Muscle of leg (tissue), 16 donors: ENCODE measurements at places on chromosomes 6 and 20. TPM values are rescaled to one million over a fixed set of nuclear protein-coding genes. Genes with fewer than 3 reads are reported as not detected.
A peak's percentile ranks its signal among the peaks of the same experiment; 100 is the strongest.

DNA sequence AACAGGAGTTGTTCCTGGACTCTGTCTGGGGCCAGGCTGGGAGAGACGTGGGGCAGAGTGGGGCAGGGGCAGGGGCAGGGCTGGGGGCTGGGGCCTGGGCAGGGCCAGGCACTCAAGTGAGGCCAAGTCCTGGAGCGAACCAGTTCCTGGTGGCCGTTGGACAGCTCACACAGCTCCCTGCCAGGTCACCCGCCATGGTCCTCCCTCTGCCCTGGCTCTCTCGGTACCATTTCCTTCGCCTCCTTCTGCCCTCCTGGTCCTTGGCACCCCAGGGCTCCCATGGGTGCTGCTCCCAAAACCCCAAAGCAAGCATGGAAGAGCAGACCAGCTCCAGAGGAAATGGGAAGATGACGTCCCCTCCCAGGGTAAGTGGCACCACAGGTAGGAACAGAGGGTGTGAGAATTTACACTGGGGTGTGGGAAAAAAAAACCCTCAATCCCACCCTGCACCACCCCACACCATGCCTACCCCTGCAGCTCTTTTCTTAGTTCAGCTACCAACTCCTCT lies at the start of gene MCCD1:
Gene MCCD1, plus strand, starts transcription at position 142 of the 508 bp plus-strand sequence. Its CDS starts 53 bp downstream, at position 195.
- DNase-seq: no peak

DNA sequence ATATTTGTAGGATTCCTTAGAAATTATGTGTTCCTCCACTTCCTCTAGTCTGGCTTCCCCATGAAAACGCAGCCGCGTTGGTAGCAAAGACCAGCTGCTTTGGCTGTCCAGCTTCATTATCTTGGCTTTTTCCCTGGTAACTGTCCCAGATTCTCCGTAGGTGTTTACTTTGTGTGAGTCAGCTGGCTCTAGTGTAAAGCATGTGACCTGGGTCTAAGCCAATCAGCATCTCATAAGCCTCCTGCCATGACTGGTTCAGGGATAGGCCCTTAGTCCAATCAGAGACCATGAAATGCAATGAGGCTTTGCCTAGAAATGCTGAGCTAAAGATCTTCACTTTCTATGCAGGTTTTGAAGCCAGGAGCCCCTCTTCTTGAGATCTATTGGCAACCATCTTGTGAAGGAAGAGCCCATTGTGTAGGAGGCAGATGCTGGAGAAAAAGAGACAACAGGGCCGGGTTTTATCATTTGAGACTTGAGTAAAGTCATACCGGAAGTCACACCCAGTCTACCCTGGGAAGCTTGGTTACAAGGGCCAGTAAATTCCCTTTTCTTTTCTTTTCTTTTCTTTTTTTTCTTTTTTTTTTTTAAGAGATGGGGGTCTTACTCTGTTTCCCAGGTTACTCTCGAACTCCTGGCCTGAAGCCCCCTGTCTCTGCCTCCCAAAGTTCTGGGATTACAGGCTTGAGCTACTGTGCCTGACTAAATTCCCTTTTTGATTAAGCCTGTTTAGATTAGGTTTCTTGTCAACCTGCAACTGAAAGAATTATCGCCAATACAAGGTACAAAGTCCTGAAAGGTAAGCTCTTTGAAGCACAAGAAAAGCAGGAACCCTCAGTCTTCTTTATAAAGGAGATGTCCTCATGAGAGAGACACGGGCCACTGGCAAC lies 256.5 kb upstream of the RREB1 start:
- peak; percentile 65 for DNase-seq

- no peak for DNase-seq
These were observed 7.1 kb upstream of the FYN start for GRCh38 chr6:111880181-111880888.

DNA sequence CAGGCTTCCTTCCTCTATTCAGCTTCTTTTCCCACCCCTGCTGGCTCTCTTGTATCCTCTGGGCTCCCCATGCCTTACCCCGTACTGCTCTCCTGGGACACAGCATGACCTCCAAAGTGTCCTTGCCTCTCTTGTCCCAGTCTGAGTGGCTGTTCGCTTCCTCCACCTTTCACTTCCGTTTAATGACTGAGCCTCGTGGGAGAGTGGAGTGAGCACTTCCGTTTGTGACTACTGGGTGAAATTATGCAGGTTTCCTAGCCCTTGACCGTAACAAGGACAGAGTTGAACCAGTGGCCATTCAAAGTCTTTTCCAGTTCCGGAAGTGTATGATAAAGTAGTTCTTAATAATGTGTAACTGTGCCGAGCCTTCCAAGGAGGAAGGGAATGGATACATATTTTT lies 109.2 kb downstream of the ARID1B start:
- DNase-seq: peak; percentile 41

GRCh38 chr6:30722280-30723112 lies 2.3 kb downstream of the TUBB start:
- peak; percentile 82 for DNase-seq

DNA sequence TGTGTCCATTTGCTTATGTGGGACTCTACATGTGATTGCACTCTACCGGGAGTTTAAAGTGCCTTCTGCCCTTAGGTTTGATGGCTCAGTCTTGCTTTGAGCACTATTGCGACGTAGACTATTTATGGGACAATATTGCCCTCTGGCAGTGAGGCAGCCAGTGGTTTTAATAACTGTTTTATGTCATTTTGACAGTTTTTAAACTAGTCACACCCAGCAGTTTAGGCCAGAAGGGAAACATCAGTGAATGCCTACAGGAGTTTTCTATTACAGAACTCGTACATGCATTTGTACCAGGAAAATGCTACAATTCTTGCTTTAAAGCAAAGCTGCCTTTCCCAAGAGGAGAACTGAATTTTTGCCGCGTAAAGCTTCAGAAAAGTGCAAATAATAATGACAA lies 813.7 kb downstream of the KIF16B start:
- DNase-seq: peak; percentile 69

- peak; percentile 72 for DNase-seq
These were observed 69.3 kb downstream of the IBTK start for GRCh38 chr6:82178077-82178758.

- no peak for DNase-seq
These were observed 61.3 kb downstream of the ANKRD6 start for GRCh38 chr6:89494131-89494793.

- DNase-seq: no peak
These were observed 217.4 kb upstream of the FAM83B start for GRCh38 chr6:54629131-54629530.

GRCh38 chr6:72621291-72622093 lies at the start of gene KCNQ5:
TSS of gene KCNQ5 (plus strand) at chr6:72622064.
- peak; percentile 17 for DNase-seq

- DNase-seq: no peak
These were observed 3.9 kb downstream of the RWDD1 start for GRCh38 chr6:116575227-116575626.

DNA sequence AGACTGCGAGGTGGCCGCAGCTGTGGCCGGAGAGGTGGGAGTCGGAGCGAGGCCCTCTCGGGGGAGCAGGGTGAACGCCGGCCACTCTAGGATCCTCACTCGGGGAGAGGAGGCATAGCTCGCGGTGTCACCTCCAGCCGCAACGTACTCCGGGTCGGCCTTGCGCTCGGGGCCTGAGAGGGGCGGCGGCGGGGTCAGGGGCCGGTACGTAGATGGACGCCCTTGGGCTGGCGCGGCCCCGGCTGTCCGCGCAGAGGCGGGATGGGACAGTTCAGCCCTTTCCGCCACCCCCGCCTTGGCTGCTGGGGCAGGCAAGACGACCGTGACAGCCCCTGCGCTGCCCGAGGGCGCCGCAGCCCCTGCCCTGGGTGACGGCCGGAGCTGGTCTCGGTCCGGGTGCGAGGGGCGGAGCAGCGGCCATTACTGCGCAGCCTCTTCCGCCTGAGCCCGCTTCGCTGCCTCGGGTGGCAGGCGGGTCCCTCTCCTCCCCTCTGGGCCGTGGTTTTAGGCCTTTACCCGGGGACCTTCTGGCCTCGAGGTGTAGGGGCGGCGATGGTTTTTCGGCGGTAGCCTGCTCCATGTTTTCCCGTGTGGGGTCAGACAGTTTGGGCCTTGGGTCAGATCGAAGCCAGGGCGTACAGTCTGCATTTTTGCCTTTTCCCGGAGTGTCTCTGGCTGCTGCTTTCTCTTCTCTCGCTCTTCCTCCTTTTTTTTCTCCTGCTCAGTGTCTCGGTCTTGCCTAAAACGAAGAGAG lies 405 bp downstream of the RNF146 start:
- DNase-seq: peak; percentile 78

DNA sequence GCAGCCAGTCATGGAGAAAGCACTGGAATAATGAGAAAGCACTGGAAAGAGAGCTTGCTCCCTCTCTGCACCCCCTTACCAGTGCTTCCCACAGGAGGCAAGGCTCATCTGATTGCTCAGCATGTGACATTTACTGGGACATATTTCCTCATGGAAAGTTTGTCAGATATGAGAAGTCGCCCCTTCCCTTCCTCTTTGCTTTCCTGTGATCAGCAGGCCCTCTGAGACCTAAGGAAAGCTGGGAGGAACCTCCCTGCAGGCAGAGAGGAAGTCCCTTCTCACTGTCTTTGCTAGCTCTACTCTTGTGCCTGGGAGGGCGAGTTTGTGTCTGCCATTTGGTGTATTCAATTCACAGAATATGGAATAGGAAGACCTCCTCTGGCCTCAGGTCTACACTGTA lies 283.8 kb downstream of the ALDH8A1 start:
- peak; percentile 31 for DNase-seq

- DNase-seq: peak; percentile 81
These were observed 153.5 kb downstream of the DLL1 start for GRCh38 chr6:170137176-170137891.

DNA sequence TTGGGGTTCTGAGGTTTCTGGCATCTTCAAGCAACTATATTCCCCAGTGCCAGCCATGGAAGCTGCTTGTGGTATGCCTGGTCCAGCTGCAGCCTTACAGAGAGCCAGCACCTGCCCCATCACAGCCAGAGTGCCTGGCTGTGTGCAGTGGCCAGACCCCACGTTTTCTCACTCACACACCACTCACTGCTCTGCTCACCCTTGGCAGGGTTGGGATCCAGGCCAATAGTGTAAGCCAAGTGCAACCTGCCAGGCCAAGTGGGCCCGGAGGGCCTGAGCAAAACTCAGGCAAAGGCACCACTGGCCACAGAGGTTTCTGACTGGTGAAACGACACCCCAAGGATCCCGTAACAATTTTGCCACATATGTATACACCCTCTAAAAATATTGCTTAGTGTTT lies 67.9 kb upstream of the EYA4 start:
- DNase-seq: no peak

DNA sequence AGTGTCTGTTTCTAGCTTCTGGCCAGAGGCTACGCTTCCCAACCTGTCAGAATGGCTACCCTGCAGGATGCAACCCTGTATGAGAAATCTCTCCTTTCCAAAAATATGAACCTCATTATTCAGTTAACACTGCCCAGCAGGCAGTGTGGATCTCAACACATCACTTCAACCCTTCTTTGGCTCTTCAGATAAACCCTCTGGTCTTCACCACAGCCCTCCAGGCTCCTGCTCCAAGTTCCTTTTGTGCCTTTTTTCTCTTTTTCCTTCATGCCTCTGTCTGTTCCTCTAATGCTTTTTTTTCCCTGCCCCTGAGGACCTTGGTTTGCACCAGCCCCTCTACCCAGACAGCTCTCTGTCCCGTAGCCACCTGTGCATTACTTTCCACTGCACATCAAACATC lies 207.4 kb downstream of the MYLK4 start:
- DNase-seq: no peak

GRCh38 chr6:134805168-134805567 lies 144.7 kb downstream of the ALDH8A1 start:
- peak; percentile 31 for DNase-seq

DNA sequence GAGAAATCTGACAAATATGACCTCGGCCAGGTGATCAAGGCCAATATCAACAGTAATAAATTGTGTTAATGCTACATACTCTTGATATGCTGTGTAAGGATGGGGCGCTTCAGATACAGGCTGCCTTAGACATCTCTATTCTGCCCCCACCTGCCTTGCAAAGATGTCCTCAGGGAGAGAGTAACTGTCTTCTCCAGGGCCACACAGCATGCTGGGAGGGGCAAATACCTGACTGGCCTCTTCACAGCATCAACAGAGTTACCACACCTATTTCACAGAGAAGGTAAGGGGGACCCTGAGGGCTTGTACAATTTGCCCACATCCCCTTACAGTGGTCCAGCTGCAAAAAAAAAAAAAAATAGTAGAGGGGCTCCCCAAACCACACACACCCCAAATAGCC lies 17.2 kb upstream of the KIAA1755 start:
- no peak for DNase-seq

DNA sequence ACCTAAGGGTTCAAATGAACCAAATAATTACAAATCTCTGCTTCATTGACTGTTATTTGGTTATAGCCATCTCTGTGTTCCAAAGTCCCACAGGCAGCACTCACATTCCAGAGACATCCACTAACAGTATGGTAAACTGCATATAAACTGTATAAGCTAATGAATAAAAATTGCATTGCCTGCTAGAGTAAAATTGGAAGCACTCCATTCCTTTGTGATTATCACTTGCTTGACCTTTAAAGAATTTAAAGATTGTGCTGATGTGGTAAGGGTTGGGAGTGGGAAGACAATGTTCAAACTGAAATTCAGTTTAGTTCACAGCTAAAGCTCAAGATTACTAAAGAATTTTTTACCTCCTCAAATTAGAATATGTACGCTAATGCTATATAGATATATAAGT lies 31.0 kb upstream of the OSTM1 start:
- no peak for DNase-seq

DNA sequence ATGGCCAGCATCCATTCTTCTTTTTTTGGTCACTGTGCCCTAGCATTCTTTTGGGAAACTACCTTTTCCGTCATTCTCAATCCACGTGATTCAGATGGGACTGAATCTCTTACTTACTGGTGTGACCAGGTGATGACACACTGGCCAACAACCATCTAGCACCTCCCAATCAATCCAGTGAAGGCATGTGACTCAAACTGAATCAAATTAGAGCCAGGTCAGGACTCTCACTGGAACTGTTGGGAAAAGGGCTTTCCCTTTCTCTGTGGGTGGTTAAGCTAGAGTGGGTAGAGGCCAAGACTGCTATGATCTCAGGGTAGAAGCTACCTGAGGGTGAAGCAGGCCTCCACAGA lies 36.2 kb upstream of the ZMYND8 start:
- DNase-seq: no peak

- no peak for DNase-seq
These were observed 33.2 kb upstream of the PCMTD2 start for GRCh38 chr20:64222291-64222735.

DNA sequence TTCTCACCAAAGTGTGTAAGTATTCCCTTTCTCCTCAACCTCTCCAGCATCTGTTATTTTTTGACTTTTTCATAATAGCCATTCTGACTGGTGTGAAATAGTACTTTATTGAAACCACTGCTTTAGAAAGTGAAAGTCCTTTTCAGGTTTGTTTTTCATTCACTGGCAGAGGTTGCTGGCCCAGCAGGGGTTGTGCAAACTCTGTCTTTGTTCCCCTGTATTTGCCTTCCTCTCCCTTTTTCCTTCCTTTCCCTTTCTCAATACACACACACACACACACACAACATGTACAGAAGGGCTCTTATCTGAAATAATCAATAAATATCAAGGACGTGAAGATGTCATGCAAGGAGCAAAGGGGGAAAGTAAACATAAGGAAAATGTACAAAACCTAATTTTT lies 99.8 kb downstream of the LY86 start:
- DNase-seq: no peak

The NOX3 gene
- total RNA-seq: not detected

The ENTPD6 gene
- 29.5 TPM for total RNA-seq

The ZNF831 gene
- total RNA-seq: 0.18 TPM

The ESF1 gene
- 12.5 TPM for total RNA-seq

The ZNF165 gene
- total RNA-seq: 0.62 TPM

The FAM209B gene
- 0.13 TPM for total RNA-seq

The ANGPT4 gene
- total RNA-seq: 0.04 TPM

The HLA-DOB gene
- total RNA-seq: 0.09 TPM

The ADIG gene
- not detected for total RNA-seq

The TAPBP gene
- total RNA-seq: 16.0 TPM
